RWPE1 (cell line): ENCODE measurements at places on chromosomes 12 and 14.

- DNase-seq = no peak
Observed at GRCh38 chr14:99675382-99675835, 8.7 kb upstream of the CYP46A1 start.

DNA sequence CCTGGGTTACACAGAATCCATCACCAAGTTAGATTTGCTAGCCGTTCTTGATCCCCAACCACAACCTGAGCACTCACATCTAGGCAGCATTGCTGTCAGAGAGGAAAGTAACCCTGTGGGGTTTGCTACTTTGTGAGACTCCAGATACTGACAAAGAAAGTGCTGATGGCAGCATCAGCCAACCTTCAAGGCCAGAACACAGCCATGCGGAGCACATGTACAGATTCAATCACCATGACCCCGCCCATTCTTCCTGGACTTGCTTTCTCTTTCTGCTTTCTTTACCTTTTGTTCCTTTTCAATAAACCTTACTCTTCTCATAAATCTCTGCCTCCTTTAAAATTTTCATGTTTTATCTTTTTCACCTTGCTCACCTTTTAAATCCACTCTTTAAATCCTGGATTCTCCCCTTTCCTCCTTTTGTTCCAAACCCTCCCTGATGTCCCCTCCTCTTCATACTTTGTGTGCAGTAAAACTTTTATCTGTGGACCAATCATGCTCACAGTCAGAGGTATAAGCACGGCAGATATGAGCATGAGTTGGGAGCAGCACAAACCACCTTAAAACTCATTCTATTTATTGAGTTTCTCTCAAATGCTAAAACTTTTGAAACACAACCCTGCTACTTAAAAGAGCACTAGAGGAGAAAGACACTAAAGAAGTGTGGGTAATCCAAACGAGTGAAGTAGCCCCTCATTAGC lies 21.9 kb upstream of the CERS5 start:
- no peak for DNase-seq

DNA sequence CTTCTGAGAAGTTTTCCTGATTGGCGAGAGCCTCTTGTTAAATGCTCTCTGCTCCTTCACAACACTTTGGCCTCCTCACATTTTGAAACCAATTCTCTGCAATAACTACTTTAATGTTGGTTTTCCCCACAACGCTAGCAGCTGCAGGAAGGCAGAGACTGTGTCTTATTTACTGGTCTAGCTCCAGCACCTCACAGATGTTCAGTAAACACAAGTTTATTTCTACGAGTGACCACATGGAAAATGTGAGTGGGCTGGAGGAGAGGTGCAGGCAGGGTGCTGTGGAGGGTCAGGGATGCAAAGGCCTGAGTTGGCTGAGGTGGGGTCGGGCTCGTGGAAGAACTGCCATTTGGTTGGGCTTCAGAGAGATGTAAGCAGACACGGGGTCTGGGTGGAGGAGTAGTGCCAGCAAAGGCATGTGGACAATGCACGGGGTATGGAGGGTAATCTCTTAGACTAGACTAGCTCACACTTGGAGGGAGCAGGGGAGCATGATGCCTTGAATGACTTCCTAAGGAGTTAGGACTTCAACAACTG lies 117.4 kb upstream of the RTL1 start:
- no peak for DNase-seq

GRCh38 chr12:6507102-6507998 lies 13.4 kb downstream of the NCAPD2 start:
- DNase-seq = peak; percentile 15

DNA sequence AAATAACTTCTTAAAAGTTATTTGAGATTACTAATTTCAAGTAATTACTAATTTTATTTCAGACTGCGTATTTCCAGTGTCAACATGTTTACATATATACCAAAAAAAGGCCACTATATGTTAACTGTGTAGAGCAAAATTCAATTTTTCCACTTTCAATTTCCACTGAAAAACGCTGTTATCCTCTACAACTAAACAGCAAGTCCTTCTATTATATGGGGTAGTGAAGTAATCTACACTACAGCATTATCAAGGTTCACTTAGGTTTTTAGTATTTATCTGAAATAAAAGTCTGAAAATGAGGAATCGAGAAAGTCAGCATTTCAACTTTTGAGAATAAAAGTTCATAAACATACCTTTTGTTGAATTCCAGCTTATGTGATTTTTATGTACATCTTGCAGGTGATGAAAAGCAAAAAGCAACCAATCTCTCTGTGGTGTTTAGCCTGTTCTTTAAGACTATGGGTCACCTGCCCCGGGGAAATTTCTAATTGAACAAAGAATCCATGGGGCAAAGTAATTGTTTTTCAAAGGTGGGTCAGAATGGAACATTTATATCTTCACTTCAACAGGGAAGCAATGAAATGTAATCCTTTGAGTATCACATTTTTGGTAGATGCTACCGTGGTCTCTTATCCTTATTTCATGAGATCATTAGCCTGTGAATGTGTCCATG lies 3.3 kb downstream of the BTG1 start:
- DNase-seq = no peak

DNA sequence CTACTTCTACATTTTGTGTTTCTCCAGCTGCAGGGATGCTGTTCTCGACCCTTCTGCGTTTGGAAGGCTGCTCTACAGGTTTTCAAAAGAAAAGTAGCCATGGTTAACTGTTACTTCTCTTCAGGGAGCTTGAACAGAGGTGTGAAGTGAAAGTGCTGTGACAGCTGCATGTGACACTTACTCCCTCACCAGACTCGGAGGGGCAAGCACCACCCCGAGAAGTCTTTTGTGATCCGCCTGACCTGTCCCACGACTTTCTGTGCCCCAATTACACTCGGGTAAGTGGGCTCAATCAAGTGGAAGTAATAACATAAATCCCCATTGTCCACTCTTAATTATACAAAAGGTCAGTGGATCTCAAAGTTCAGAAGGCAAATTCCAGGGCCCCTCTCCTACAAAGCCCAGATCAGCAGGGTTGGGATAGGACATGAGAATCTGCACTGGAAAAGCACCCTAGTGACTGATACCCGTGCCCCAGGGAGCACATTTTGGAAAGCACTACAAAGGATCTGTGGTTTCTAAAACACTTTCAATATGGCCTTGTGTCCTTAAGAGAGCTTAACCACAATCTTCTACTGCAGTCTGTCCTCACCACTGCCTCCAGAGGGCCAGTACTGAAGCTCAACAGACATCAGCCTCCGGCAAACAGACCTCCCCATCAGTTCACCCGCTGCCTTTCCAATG lies 11.5 kb downstream of the FICD start:
- DNase-seq = no peak

GRCh38 chr14:99621948-99622347 lies 17.9 kb upstream of the CCDC85C start:
- no peak for DNase-seq

GRCh38 chr12:92297405-92297804 lies 151.8 kb upstream of the BTG1 start:
- no peak for DNase-seq

DNA sequence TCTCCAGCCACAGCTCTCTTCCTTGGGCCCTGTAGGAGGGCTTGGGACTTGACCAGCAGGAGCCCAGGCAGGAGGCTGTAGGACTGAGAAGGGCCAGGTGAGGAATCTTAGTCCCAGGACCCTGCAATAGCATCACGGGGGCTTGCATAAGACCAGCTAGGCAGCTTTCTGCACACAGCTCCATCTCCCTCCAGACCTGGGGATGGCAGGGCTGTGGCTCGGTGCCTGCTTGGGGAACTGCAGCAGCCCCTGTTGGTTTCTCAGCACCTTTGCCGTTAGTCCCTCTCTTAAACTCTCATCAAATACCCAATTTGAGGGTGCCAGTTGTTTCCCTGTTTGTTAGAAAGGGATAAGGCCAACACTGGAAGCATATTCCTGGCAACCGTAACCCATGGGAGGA lies 14.3 kb downstream of the DIO3 start:
- no peak for DNase-seq

GRCh38 chr14:96252999-96253539 lies 2.9 kb upstream of the BDKRB1 start:
- peak; percentile 69 for DNase-seq

DNA sequence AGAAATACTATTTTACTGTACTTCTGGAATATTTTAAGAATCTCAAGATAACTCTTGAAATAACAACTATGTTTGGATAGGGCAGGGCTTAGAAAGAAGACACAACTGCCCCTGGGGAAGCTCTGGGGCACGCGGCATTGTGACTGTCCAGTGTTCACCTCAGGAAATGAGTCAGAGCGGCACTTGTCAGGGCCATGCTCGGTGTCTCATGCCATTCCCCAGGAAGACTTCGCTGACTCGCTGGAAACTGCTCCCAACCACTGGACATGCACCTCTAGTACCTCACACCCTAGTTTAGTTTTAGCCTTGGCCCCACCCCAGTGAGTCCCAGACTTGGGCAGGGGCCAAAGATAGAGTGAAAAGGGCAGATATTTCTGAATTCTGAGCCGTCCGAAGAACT lies 192.0 kb downstream of the TTC7B start:
- peak; percentile 72 for DNase-seq

GRCh38 chr12:12456637-12457036 lies 99.8 kb downstream of the BORCS5 start:
- DNase-seq = no peak

DNA sequence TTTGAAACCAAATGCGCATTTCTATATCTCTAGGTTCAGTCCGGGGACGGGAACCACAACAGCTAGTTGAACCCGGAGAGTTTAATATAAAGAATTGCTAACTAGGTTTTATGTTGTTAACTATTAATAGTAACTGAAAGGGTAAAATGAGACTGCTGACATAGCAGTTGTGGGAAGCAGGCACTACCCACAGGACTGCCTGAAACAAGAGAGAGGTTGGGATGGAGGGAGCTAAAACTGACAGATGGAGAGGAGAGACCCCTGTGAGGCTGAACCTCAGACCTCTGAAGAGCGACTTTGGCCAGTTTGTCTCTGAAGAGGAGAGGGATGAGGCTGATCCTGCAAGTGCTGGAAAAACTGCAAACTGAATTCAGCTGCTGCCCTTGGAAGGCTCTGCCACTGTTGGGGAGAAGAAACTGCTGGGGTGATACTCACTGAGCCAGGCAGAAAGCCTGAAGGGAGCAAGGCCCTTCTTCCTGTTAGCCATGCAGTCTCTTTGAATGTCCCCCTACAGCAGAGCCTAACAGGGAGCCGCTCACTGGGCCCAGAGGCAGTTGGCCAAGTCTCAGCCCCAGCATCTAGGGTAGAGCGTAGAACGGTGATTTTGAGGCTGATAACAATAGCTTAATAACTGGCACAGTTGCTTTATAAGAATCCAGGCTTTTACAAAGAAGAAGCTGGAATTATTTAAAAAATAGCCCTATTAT lies 172.2 kb downstream of the NPAS3 start:
- DNase-seq = no peak

- DNase-seq = no peak
Observed at GRCh38 chr12:7844116-7844515, 28.6 kb downstream of the SLC2A14 start.

DNA sequence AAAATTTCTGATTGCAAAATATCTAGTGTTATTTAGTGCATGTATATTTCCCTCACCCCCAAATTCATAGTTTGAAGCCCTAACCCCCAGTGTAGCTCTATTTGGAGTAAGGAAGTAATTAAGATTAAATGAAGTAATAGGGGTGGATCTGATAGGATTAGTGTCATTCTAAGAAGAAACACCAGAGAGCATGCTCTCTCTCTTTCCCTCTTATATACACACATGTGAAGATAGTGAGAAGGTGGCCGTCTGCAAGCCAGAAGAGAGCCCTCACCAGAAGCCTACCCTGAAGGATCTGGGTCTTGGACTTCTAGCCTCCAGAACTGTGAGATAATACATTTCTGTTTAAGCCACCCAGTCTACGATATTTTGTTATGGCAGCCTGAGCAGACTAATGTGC lies 120.3 kb downstream of the TMEM30B start:
- no peak for DNase-seq

DNA sequence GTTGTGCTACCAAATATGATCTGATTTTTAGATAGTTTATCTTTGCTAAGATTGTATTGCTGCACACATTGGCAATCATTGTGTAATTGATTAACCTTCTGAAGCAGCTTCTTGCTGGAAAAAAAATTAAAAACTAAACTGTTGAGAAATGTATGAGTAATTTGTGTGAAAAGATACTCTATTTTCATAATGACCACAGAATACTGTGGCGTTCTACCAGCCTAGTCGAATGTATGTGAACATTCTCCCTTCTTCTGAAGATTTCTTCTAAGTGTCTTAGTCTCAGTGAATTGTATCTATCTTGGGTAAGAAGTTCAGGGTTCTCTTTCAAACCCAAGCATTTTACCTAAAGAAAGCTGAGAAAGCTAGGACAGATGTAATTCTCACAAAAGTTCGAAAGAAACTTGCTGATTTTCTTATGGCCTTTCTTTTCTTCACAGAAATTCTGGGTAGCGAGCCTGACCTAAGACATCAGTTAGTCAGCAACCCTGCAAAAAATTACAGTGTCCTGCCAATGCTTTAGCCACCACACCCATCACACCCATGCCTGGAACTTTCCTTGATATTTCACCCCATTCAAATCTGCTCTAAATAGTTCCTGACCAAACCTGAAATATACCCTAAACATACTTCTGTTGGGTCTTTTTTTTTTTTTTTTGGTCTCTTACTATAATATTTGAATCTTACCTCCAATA lies 27.1 kb upstream of the C12orf71 start:
- no peak for DNase-seq

GRCh38 chr12:125013816-125014442 lies 20.5 kb downstream of the BRI3BP start:
- no peak for DNase-seq

GRCh38 chr12:50923361-50924130 lies 28.8 kb upstream of the HIGD1C start:
- no peak for DNase-seq

DNA sequence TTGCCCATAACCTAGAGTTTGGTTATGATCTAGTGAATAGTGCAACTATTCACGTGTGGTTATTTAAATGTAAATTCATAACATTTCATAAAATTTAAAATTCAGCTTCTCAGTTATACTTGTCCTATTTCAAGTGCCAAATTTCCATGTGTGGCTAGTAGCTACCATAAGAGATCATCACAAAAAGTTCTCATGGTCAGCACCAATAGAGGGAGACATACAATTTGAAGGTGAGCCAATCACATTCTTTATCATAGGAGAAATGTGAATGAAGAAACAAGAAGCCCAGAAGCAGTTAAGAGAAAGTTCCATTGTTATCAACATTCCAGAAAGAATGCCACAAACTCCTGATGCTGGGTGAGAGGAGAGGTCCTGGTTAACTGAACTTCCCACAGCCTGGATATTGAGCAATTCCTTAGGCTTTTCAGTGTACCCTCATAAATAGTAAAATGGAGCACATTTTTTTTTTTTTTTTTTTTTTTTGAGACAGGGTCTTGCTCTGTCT lies 892.9 kb upstream of the USP15 start:
- DNase-seq = no peak

- DNase-seq = peak; percentile 73
Observed at GRCh38 chr14:49946320-49947141, 53.6 kb downstream of the ARF6 start.
